ENCODE measurements at places on chromosomes 6 and 20.

- no peak for DNase-seq
Measured at GRCh38 chr6:78746457-78746856, 120.9 kb upstream of the IRAK1BP1 start.

DNA sequence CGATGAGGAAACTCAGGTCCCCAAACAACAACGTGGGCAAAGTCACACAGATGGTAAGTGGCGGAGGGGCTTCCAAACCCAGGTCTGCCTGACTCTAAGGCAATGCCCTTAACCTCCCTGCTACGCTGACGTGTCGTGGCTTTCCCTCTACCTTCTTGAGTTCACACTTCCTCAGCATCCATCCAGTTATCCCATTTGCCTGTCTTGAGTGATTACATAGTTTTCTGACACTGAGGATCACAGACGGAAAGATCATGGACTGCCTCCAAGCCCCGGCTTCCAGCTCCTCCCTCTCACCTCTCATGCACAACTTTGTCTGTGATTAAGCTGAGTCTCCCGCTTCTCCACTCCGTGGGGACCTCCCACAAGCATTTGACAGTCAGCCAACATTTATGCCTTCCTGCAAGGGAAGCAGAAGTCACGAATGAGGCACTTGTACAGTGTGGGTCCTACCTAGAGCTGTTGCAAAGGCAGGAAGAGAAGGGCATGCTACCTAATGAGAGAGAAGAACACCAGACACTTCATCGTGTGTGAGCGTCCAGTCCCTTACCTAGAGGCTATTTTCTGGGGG lies 33.8 kb downstream of the TBC1D7 start:
- DNase-seq, result no peak

- no peak for DNase-seq
Measured at GRCh38 chr6:107313776-107314175, 145.6 kb downstream of the PDSS2 start.

- DNase-seq, result no peak
Measured at GRCh38 chr6:125700581-125701353, 48.7 kb upstream of the HEY2 start.

DNA sequence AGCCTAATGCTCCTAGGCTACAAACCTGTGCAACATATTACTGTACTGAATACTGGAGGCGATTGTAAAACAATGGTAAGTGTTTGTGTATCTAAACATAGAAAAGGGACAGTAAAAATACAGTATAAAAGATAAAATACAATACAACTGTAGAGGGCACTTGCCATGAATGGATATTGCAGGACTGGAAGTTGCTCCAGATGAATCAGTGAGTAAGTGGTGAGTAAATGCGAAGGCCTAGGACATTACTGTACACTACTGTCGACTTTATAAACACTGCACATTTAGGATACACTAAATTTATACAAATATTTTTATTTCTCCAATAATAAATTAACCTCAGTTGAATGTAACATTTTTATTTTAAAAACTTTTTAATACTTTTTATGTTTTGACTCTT lies 485.0 kb downstream of the MMUT start:
- DNase-seq, result no peak

- DNase-seq, result no peak
Measured at GRCh38 chr20:10669843-10670446, 3.9 kb downstream of the JAG1 start.

GRCh38 chr20:41137614-41138474 lies 501 bp downstream of the PLCG1 start:
- peak; percentile 69 for DNase-seq

DNA sequence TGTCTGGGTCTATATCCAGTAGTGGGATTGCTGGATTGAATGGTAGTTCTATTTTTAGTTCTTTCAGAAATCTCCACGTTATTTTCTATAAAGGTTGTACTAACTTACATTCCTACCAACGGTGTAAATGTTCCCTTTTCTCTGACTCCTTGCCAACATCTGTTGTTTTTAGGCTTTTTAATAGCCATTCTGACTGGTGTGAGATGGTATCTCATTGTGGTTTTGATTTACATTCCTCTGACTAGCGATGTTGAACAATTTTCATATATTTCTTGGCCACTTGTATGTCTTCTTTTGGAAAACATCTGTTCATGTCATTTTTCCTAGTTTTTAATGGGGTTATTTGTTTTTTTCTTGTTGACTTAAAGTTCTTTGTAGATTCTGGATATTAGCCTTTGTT lies 99.3 kb downstream of the BMP2 start:
- DNase-seq, result no peak

- peak; percentile 77 for DNase-seq
Measured at GRCh38 chr6:41734666-41735426, 562 bp downstream of the TFEB start.

DNA sequence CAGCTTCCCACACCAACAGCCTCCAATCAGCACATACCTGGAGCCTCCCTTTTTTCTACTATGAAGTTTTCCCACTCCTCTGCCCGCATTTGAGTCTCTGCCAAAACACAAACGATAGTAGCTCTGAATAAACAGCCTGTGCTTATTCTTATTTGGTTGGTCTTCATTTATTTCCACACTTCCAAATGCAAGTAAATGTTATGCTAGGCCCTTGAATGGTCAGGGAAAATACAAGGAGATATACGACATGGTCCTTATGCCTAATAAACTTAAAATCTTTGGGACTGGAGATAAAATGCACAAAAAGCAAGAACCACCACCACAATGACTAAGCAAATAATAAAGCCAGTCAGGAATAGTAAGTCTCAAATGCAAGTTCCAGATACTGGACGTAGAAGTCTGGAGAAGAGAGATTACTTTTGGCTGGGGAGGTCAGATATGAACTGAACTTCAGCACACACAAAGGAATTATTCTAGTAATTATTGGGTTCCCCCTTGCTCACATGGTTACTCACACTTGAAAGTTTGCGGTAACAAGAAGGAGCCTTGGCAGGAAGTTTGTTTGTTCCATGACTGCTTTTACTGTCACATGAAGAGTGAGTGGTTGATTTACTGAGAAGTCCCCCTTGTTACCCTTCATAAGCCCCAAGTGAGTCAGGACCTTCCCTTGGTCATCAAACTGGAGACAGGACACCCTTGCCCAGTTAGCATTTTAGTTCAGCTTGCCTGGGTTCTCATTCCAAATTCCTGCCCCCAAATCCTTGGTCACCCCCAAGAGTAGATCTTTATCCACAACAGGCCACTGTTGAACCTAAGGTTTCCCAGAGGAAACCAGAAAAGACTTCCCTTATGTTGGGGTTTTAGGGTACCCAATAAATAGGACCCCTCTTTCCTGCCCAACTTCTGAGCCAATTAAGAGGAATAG lies 511.2 kb upstream of the JARID2 start:
- DNase-seq, result peak; percentile 52

DNA sequence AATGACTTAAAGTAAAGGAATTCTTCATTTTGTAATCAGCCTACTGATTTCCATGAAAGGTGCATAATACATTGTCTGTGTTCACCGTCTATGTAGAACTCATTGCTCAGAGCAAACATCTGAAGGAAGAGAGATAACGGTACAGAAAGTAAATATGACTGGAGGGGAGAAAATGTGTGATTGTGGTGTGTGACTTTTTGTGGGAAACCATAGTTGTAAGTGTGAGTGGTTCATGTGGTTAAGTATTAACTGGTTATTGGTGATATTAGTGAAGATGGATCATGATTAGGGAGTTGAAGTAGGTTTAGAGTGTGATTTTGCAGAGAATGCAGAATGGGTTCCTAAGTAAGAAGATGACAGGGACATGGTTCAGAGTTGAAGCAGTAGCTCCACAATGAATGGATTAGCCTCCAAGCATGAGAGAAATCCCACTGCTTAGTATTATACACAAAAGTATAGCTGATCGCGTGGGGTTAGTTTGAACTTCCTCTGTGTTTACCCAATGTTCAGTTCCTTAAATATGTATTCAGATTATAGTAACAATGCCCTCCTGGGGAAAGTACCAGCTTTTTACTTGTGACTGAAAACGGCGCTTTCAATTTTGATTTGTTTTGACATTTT lies 368.9 kb downstream of the UTRN start:
- DNase-seq, result peak; percentile 26

- no peak for DNase-seq
Measured at GRCh38 chr20:6956056-6956455, 188.6 kb downstream of the BMP2 start.

DNA sequence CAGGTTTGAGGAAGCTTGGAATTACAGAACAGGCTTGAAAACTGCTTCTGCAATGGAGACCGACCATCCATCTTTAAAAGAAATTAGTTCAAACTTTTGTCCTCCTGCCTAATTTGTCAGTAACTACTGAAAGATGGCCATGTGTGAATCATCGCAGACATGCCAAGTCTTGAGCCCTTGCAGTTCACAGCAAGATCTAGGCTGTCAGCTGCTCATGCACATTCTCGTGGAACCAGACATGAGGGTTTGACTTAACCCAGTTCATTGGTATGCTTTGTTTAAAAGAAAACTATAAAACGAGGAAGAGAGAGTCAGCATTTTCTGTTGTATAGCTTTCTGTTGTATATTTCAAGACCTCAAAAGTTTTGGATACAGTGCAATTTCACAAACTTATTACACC lies 74.0 kb upstream of the SAMD5 start:
- DNase-seq, result no peak

GRCh38 chr6:160750276-160750689 lies 48.2 kb downstream of the PLG start:
- DNase-seq, result no peak

DNA sequence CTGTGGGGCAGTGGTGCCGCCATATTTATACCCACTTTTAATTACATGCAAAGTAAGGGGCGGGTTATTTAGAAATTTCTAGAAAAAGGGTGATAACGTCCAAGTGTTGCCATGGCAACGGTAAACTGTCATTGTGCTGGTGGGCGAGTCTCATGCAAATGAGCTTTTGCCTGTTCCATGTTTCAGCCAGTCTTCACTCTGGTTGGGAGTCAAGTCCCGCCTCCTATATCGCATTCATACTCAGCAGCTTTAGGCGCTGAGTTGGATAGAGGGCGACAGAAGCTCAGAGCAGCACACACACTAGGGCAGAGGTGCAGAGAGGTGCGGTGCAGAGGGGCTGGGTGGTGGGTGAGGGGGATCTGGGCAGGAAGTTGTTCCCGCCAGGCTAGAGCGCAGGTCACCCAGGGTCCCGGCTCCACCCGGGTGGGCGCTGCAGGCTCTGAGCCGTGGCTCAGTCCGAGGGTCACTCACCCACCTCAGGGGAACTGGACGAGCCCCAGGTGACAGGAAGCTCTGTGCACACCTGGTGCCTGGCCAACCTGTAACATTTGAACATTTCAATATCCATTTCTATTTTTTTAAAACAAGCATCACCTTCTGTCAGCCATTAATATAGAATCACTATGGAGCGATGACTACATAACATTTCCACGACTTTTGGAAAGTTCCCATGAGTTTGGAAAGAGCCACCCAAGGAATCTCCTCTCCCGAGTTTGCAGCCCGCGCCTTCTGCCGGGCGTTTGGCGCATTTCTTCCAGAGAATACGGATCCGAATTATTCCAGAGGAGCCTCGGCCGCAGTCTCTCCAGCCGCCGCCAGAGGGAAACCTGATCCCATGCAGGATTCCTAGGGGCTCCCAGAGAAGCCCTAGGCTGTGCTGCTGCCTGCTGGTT lies 89.1 kb upstream of the PHACTR3 start:
- DNase-seq, result no peak

- peak; percentile 15 for DNase-seq
Measured at GRCh38 chr6:71248306-71248765, 40.3 kb upstream of the OGFRL1 start.

DNA sequence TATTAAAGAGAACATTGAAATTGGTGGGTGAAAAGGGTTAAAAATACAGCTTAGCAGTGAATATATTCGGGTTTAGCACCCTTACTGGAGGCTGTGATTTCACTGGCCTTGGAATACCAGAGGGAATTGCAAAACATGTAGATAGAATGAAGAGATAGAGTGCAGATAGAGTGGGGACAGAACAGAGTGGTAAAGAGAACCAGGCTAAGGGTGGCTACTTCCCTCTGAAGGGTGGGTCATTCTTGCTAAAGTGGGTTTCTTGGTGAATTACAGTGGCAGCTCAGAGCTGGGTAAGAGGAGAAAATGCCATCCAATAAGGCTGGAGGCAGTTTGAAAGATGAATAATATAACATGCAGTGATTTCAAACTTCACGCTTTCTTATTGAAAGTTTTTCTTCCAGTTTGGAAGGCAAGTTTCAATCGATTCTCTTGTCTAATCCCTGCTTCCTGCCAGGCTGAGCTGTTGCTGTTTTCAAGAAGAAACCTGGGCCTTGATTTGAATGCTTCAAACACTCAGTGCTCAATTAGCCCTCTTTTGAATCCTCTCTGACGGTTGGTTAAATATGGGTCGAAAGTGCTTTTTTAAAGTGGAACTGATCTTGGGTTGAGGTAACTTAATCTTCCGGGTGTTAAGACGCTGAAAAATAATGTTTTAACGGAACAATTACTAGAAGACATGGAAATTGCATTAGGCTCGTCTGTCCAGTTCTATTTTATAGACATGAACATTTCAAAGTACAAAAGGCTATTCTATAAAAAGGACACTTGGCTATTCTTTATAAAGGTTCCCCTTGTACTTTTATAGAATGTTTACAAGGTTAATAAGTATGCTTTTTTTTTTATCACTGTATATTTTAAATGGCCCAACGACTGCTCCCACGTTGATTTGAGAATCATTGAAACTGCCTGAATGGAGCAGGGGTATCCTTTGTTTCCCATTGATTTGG lies 203.3 kb downstream of the BCAS1 start:
- DNase-seq, result peak; percentile 20

GRCh38 chr6:78771586-78771985 lies 95.8 kb upstream of the IRAK1BP1 start:
- DNase-seq, result no peak

GRCh38 chr6:86963352-86963751 lies 26.0 kb downstream of the HTR1E start:
- DNase-seq, result no peak

- DNase-seq, result no peak
Measured at GRCh38 chr6:32406857-32407256, at the start of gene BTNL2. BTNL2 (minus strand) TSS chr6:32407181; CDS start chr6:32407123, 58 bp downstream.

- peak; percentile 39 for DNase-seq
Measured at GRCh38 chr6:139030228-139030963, 1.9 kb downstream of the ABRACL start.

GRCh38 chr6:165662749-165663376 lies at the start of gene PDE10A:
PDE10A (minus strand) TSS chr6:165663241; CDS start chr6:165662811, 430 bp downstream.
- DNase-seq, result no peak

- DNase-seq, result peak; percentile 91
Measured at GRCh38 chr20:50957798-50958614, at the start of gene DPM1. DPM1 (minus strand) TSS chr20:50958532; CDS start chr20:50958523, 9 bp downstream.

GRCh38 chr6:105087571-105088211 lies 92.1 kb downstream of the POPDC3 start:
- peak; percentile 53 for DNase-seq

- peak; percentile 76 for DNase-seq
Measured at GRCh38 chr6:24951811-24952299, 16.1 kb upstream of the RIPOR2 start.

All from CD4-positive, alpha-beta T cell treated with Interleukin-12 subunit alpha and Interleukin-12 subunit beta, for 1 hour (primary cell).